Activated T-helper 1 cell treated with anti-CD3 and anti-CD28 coated beads, Interleukin-2, amount 50 U/mL, for 16 hours (primary cell): ENCODE measurements at places on chromosomes 7 and 10.

DNA sequence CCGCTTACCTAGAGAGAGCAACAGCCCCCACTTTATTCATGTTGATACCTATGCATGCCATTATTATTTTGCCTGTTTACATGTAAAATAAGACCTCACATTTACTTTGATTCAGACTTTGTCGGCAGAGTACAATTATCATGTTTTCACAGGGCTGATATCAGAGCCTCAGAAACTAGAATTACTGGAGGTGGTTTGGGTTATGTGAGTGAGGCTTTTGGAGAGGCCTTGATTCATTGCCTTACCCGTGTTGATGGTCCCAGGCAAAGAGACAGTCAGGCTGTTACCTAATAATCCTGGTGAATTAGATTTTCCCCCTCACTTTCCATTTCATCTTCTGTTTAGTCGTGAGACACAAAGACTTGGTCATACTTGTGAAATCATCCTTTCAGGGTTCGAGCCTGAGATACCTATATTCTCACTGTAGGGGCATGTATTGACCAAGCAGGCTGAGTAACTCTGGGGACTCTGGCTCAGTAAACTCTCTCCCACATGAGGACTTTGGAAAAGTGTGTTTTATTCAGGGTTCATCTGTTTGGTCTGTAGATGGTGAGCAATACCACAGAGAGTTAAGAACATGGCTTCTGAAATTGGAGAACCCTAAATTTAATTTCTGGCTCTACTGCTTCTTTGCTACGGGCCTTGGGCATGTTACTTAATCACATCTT lies 150.9 kb downstream of the CELF2 start:
- DNase-seq = no peak

DNA sequence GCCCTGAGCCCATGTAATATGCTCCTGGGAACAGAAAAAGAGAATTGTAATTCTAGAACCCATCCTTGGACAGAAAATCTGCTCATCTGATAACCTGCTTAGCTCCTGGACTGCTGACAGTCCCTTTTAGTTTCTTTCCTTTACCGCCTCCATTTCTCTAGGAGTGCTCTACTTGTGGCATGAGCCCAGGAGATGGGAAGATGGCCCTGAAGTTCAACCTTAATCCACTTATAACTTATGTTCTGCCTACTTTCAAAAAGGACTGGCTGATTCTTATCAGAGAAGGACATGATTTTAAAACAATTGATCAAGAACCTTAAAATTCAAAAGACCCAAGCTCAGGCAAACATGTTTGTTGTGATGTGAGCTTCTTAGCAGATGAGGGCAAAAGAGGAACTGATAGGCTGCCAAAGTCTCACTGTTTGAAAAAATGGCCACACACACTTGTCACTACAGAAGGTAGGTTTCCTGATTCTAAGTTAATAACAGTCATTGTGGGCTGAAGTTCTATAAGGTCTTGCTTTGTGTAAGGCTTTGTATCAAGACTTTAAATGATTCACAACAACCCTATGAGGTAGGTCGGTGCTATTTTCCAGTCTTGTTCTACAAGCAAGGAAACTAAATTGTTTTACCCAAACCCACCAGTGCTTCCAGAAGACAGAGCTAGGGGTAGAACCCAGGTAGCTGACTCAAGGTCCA lies 94.3 kb upstream of the AFAP1L2 start:
- no peak for DNase-seq

DNA sequence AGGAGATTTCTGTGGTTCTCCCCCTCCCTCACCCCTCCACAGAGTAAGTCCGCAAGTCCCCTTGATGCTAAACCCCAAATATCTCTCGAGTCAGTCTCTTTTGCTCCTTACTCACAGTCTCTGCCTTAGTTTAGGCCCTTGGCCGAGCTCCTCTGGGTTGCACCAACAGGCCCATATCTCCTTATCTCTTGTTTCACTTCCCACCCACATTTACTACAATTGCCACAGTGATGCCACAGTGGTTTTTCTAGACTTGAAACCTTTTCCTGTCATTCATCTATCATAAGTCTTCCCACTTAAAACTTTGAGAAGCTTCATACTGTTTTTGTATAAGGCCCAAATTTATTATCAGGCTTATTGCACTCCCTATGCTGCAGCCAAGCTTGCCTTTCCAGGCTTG lies 23.4 kb upstream of the NME8 start:
- DNase-seq = no peak

GRCh38 chr7:24318326-24318725 lies 34.3 kb downstream of the NPY start:
- DNase-seq = no peak

DNA sequence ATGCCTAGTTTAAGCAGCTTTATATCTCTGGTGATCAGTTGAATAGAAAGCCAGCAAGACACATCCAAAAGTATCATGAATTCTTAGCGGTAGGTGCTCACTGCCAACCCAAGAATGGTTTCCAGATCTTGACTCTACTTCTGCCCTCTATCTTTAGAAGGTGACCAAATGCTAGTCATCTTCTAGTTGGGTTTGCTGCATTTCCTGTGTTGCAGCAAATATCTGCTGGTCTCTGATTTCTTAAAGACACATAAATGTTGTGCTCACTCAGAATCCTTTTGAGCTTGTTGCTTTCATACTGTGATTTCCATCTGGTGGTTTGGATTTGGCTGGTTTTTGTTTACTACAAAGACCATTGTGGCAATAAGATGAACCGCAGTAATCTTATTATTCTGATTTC lies 2.2 kb downstream of the CDC123 start:
- DNase-seq = no peak

DNA sequence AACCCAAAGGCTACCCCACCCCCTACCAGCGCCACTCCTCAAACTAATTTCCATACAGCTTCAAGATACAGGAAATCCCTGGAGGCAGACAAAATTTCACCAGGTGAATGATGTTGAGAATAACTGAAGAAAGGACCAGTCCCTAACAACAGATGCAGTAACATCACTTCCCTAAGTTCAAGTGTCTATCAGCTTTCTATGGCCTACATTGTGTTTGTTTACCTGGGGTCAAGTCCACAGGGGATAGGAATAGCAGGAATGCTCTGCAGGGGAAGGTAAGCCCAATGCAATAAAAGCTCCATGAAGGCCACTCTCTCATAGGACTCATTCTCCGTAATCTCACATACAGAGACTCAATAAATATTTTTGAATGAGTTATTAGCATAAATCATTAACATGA lies 26.9 kb downstream of the FAM13C start:
- no peak for DNase-seq

GRCh38 chr7:25348104-25348503 lies 119.8 kb upstream of the NPVF start:
- no peak for DNase-seq

DNA sequence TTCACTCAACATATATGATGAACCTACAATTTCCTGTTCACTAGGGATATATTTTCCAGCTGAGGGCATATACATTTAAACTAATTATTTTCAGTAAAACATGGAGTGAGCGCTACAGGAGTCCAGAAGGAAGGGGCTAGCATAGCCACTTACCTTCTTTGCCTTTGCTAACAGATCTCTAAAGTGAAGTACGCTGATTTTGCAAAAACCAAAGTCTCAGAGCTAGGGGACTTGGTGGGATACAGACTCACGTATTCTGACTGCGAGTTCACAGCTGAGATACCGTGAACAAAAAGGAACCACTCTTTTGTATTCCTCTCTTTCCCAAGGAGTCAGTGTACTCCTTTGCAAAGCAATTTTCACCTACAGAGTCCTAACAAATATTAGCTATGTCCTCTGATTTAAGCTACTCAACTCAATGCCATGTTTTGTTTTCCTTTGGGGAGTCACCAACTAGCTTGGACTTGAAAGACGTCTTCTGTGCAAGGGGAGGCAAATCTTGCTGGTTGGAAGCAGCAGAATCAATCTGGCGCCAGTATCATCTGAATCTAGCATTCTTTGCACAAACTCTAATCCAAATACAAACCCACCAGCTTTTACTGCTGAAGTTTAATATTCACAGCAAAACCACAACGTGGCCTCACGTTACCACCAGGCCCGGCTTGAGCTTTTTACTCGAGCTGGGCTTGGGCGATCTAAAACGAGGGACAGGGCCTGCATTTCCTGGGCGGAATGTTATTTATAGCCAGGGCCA lies 657 bp downstream of the CDNF start:
- DNase-seq = no peak

GRCh38 chr7:130242198-130243014 lies 24.3 kb upstream of the CPA2 start:
- no peak for DNase-seq

DNA sequence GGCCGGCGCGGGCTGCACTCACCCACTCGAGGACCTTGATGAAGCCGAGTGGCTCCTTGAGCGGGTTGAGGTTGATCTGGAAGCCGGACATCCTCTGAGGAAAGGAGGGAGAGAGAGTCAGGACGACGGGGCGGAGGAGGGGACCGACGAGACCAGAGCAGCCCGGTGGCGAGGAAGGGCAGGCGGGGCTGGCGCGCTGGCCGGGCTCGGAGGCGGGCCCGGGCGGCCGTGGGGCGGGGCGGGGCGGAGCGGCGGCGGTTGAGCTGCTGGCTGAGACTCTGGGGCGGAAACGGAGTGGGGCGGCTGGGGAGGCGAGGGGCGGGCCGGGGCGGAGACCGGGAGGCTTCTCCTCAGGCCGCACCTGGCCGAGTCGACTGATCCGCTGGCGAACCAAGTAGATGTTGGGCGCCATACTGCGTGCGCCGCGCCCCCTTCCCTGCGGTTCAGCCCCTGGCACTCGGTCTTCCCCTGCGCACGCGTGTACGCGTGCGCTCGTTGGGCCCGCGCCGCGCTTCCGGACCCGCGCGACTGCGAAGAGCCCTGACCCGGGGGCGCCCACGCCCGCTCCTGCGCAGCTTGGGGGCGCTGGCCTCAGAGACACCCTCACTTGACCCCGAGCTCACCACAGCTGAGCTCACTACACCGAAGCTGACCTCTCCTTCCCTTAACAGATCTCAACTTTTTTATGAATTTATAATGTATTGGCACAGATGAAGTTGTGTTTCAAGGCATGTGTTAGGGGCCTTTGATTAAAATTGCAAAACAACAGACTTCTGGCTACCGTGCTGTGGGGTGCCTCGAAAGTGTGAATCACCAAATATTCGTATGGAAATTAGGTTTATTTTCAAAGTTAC lies at the start of gene SYPL1:
SYPL1 (minus strand) TSS at position 195 of the 854 bp plus-strand sequence; CDS start at position 91, 104 bp downstream.
- DNase-seq = peak; percentile 87

DNA sequence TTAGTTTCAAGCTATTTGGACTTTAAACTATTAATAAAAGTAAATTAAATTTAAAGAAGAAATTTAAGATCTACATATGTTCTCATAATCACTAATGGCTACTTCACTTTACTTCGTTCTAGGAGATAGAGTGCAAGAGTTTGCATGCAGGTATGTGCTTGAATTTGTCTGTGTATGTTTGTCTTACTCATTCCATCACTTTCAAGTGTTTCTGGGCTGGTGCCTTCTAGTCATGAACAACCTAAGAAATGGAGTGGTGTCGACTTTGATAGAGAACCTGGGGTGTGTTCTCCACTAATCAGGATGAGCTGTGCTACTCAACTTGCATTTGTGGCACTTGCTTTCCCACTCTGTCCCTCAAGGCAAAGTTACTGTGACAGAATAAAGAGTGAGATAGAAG lies 169.9 kb downstream of the KCND2 start:
- no peak for DNase-seq

GRCh38 chr10:91944880-91945630 lies 21.5 kb downstream of the BTAF1 start:
- no peak for DNase-seq

GRCh38 chr7:129665013-129665401 lies 53.5 kb downstream of the NRF1 start:
- no peak for DNase-seq

DNA sequence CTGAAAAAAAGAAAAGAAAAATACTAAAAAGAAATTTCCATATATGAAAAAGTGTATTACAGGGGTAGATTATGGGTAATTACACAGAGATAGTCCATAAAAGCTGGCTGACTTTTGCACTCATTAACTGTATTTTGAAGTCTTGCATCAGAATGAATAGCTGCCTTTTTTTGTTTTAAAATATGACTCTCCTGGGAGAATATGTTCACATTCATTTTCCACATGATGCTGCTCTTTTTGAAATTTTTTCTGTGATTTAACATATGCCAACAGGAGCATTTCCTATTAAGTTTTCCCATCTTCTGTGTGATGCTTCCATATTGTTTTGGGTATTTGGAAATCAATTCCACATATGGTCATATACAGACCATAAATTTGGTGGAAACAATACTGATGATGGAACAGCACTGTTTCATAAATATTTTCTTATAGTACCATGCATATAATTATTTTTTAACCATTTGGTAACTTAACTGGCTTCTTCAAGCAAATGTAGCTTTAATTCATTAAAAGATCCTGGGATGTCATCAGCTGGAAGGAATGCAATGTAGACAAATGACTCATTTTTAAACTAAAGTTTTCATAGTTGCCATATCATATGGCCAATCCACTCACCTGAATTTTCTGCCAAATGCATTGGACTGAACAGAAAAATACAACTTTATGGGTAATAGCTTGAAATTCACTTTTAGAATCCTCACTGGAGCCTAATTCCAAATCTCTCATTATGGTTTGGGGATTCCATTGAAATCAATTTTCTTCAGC lies 313.9 kb upstream of the GLI3 start:
- no peak for DNase-seq

DNA sequence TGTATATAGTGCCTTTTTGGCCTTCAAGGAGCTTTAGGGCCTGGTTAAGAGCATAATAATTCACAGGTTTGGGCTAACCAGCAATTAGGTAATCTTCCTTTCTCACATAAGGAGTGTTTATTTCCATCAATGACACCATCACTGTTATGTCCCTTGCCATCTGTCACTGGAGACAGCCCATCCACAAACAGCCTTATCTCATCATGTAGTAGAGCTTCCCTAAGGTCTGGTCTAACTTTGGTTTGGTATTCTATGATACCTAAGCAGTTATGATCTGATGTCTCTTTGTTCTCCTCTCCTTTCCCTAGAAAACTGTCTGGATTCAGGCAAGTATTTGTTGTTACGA lies 26.4 kb downstream of the MAPK8 start:
- DNase-seq = no peak

DNA sequence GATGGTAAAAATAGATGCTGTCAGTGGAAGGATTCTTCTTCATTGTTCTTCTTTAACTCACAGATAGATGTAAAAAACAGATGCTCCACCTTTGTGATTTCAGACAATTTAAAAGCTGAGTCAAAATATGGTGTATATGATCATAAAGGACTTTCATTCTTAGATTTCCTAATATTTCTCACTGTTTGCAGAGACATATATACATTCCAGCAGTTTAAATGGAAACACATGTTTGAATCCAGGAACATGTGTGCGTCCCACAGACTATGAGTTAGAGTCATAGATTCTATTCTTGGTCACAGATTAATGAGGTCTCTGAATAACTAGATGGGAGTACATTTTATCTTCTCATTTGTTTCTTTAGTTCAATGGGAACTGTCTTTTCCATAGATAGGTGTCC lies 109.6 kb downstream of the BICC1 start:
- DNase-seq = no peak

DNA sequence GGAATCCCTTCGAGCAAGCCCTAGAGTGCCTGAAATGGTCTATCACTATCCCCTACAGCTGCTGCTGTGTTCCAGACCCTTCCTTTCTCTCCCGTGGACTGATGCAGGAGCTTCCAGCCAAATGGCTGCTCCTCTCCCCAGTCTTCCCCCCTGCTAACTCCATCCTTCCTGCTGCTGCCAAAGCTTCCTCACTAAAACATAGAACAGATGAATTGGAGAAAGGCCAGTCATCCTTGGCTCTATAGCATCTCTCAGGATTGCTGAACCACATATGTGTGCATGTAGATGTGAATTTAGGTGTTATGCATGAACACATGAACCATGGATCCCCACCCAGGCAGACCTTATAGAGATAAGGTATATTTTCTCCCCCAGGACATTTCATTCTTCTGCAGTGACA lies 60.7 kb downstream of the GPR26 start:
- DNase-seq = no peak
